ENCODE measurements at places on chromosomes 6 and 20.
A peak's percentile ranks its signal among the peaks of the same experiment; 100 is the strongest.

DNA sequence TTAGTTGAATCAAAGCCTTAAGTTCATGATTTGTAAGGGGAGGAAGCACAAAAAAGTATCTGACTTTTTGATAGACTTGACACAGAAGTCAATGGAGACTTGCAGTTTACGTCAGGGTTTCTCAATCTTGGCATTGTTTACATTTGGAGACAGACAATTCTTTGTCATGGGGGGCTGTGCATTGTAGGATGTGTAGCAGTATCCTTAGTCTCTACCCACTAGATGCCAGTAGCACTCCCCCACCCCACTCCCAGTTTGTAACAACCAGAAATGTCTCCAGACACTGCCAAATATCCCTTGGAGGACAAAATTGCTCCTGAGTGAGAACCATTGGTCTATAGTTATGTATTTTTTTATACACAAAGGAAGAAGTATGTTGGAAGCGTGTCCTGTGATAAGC is 434.1 kb downstream of the RFPL4B start:
- DNase-seq: no peak

DNA sequence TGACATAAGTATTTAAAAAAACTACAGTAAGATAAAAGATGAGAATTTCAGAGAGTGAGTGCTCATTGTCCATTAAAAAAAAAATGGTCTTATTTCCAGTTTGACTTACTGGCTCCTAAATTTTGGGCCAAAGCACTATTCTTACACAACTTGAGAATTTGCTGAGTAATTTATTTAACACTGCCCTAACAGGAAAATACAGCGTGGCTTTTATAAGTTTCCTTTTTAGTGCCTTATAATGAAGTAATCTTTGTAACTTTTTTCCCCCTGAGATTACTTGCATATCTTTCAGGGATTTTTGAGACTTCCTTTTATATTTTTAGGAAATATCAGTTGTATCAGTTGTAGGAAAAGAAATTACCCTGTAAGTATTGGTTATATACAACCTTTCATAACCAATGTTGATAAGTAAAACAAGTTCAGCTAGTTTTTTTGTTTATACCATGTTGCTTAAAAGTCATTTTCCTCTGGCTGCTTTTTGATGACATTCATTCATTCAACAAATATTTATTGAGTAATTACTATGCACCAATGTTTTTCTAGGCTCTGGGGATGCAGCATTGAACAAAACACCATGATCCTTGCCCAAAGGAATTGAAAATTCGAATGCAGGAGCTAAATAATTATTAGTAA is 106.4 kb upstream of the SGK1 start:
- DNase-seq: peak; percentile 74

DNA sequence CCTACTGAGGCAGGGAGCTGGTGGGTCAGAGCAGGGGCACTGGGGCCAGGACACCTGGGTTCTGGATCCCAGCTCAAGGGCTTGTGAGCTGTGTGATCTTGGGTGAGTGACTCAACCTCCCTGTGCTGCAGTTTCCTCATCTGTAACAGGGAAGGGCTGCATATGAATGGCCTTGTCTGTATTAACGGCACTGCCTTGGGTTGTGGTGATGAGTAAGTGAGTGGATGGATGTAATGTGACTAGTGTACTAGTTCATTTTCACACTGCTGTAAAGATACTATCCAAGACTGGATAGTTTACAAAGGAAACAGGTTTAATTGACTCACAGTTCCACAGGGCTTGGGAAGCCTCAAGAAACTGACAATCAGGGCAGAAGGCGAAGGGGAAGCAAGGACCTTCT is 233.5 kb downstream of the TAF4 start:
- no peak for DNase-seq

DNA sequence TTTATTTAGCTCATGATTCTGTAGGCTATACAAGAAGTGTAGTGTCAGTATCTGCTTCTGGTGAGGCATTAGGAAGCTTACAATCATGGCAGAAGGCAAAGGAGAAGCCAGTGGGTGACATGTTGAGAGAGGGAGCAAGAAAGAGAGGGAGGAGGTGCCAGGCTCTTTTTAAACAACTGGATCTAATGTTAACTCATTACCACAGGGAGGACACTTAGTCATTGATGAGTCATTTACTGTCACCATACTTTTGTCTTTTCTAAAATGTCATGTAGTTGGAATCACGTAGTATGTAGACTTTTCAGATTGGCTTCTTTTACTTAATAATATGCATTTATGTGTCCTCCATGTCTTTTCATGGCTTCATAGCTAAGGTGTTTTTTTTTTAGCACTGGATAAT is 58.1 kb downstream of the NUS1 start:
- DNase-seq: no peak

DNA sequence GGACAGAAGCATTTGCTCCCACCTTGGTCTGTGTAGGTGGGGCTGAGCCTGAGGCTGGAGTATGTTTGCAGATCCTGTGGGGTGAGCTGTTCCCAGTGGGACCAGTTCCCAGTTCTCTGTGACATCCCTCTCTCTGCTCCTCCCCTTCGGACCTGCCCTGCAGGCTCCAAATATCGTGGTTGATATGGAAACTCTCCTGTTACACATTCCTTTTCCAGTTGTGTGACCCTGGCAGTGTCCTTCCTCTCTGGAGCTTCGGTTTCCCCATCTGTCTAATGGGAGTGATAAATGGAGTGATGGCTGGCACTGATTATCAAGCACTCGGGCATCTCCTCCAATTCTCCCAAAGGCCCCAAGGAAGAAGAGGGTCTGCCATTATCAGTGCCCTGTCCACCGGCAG is 15.7 kb upstream of the TGM2 start:
- no peak for DNase-seq

DNA sequence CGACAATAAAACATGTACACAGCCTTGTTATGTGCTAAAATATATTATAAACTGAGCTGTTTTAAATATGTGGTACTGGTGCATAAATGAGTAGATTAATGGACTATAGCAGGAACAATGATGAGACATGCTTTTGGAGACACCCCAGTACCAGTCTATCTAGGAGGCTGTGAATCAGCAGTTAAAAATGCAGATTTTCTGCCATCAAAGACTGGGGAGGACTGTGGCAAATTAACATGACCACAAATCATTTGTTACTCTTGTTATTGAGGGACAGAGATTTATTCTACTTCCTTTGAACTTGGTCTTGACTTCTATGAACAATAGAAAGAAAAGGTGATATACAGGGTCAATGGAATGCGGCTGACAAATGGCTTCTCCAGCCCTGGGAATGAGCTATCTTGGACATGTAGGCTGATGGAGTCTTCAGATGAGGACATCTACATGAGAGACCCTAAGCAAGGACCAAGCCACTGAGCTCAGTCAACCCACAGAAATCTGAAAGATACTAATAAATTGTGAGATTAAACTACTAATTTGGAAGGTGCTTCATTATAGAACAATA is 551.7 kb upstream of the GJE1 start:
- DNase-seq: no peak

DNA sequence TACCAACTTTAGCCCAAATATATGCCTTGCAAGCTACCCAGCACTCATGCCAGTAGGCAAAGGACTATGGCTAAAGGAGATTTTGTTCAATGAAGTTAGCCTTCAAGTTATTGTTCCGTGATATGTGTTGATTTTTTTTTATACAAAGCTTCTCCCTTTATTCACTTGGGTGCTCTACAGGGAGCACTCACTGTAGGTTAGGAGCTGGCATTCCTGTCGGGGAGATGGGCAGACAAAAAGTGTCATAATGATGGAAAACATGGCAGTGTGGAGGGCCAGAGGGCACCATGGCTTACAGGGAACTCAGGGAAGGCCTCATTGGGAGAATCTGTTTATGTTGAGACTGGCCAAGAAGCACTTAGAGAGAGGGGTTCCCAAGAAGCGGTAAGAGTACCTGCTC is 292.4 kb downstream of the TSHZ2 start:
- DNase-seq: no peak

GRCh38 chr6:65984089-65984488 is 277.1 kb upstream of the EYS start:
- no peak for DNase-seq

DNA sequence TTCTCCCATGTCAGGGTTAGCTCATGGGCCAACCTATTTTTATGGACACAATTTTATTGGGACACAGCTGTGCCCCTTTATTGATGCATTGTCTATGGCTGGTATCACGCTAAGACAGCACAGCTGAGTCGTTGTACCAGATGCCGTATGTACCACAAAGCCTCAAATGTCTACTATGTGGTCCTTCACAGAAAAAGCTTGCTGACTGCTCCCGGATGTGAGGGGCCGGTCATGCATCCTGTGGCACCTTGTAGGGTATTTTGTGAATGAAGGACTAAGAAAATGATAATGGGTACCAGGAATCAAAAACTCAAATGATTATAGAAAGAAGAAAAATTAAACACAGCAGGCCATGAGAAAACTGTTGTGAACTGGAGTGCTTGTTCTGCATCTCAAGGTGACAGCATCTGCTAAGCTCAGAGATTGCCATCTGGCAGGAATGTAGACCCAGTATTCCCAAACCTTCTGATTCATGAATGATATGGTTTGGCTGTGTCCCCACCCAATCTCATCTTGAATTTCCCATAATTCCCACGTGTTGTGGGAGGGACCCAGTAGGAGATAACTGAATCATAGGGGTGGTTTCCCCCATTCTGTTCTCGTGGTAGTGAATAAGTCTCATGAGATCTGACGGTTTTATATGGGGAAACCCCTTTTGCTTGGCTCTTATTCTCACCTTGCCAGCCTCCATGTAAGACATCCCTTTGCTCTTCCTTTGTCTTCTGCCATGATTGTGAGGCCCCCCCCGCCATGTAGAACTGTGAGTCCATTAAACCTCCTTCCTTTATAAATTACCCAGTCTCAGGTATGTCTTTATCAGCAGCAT is 248.5 kb downstream of the TSHZ2 start:
- DNase-seq: no peak

DNA sequence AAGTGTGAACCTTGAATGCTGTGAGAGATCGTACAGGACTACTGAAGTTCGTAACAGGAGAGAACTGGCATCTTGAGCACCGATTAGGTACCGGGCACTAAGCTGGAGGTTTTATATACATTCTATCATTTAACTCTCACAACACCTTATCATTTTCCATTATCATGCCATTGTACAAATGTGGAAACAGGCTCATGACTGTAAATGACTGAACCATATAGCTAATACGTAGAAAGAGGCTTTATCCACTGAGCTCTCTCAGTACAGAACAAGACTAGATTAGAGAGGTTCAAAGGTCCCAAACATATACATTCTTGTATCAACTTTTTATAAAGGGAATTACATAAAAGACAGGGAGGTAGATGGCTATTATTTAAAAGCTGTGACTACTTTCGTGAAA is 130.6 kb downstream of the CEP57L1 start:
- DNase-seq: no peak

GRCh38 chr6:138334000-138334399 is 43.7 kb upstream of the SMIM28 start:
- DNase-seq: no peak

DNA sequence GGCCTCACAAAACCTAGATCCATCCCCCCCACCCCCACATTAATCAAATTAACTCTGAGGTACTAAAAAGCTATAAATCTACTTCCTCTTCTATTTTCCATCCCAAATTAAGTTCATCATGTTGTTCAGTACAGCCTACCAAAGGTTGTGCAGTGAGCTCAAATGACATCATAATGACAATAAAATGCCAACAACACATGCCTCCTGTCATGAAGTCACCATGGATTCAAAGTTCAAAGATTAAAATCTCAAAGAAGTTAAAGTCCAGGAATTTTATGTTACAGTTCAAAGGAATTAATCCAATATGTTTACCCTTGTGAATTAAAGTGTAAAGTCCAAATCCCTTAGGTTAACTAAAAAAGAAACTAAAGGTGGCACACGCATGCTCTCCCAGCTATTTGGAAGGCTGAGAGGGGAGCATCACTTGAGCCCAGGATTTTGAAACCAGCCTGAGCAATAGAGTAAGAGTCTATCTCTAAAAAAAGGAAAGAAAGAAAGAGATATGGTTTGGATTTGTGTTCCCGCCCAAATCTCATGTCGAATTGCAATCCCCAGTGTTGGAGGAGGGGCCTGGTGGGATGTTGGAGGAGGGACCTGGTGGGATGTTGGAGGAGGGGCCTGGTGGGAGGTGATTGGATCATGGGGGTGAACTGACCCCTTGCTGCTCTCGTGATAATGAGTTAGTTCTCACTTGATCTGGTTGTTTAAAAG is 25.7 kb upstream of the SIRT5 start:
- DNase-seq: no peak

GRCh38 chr20:42179768-42180167 is 561.6 kb upstream of the CHD6 start:
- no peak for DNase-seq

GRCh38 chr6:88368071-88368787 is 202.1 kb upstream of the CNR1 start:
- DNase-seq: no peak

DNA sequence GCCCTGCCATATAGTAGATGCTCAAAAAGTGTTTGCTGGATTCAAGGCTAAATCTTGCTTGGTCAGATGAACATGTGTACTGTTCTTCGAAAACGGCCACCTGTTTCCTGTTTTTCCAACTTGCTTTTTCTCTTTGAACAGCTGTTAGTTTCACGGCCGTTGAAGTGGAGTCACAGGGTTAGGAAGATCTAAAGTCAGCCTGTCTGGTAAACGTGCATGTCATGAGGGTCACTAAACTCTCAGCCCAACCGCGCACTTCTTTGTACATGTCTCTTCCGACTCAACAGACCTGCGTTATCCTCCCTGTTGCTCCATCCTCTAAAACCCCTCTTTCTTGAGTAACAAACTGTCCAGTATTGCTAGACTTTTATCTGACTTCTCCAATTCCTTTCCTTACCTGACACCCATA is 93.2 kb upstream of the MAN1A1 start:
- no peak for DNase-seq

DNA sequence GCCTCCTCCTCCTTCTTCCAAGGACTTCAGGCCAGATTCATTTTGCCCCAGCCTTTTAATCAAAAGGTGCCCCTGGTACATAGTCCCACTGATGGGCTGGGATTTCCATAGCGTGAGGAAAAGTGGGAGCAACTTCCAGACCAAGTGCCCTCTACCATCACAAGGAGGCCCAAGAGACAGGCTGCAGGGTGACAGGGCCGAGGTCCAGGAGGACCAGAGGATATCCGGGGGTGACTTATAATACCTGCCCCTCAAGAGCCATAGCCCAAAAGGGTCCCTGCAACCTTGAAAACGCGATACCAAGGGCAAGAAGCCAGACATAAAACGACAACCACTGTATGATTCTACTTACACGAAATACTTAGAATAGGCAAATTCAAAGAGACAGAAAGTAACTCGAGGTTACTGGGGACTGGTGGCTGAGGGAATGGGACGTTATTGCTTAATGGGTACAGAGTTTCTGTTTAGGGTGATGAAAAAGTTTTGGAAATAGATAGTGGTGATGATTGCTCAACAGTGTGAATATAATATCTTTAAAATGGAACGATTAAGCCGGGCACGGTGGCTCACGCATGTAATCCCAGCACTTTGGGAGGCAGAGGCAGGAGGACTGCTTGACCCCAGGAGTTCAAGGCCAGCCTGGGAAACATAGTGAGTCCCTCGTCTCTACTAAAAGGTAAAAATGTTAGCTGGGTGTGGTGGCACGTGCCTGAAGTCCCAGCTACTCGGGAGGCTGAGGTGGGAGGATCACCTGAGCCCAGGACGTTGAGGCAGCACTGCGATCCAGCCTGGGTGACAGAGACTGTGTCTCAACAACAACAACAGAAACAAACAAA is 71.9 kb downstream of the NOL4L start:
- no peak for DNase-seq

- DNase-seq: peak; percentile 82
Observed at GRCh38 chr6:136290410-136291010, 864 bp upstream of the BCLAF1 start.
